ENCODE measurements at places on chromosomes 7 and 10.

DNA sequence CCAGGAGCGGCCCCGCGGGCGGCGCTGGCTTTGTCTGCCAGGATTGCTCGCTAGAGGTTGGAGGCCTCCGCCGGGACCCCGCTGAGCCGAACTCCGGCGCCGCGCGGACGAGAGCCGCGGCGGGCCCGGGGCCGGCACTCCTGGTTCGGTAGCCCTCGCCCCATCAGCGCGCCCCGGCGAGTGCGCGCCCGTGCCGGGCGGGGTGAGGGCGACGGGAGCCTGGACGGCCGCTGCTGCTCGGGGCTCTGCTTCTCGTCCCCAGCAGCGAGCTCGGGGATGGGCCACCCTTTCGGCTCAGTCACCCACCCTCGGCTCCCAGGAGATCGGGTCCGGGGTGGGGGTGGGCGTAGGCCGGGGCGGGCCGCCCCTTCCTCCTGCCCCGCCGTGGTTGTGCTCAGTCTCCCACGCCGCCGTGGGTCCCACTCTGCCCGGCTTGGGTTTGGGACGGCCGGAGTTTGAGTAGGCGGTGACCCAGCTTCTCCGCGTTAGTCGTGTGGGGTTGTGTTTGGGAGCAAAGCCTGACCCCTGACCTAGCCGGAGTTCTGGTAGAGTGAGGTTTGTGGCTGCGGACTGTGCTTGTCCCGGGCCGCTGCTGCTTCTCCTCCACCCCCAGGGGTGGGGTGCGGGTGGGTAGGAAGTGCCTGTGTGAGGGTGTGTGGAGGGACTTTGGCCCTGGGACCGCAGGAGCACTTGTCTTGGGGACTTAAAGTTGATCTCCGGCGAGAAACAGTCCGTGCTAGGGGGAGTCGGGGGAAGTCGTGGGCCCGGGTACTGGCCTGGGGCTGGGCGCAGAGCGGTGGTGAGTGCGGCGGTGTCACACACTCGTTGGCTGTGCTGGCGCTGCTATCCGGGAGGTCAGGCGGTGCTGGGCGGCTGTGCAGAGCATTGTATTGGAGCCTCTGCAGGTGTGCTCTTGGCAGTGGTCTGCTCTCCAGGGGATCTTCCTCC is 677 bp downstream of the TSPAN14 start:
- no peak for DNase-seq

DNA sequence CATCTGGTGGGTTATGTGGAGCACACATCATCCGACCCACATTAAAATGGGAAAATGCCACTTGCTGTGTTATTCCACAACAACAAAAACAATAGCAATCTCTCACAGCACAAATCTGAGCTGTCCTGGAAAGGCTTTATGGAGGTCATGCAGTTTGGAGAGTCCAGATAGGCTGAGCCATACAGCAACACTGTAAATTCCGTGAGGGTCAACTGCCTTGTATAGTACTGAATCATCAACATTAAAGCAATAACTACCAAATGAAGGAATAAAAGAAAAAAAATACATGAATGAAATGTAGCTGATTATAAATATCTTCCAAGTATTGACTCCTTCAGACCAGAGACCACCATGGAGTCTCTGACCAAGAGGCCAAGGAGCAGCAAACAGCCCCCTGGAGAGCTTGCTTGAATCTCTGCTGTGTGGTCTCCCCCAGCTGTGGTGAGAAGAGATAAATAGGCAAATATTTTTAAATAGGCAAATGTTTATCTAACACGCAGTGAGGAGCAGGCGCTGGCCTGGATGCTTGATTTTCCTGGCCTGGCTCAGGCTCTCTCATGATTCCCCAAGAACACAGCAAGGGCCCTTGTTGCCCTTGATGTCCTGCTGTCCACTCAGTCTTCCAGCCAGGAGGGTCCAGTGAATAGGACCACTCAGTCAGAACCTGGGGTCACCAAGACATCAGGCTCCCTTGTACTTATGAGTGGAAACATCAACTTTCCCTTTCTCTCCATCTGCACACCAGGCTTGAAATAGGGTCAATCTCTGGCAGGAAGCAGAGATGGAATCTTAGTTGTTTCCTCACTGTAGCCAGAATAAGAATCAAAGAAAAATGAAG is 1021.3 kb downstream of the XPNPEP1 start:
- DNase-seq: no peak

DNA sequence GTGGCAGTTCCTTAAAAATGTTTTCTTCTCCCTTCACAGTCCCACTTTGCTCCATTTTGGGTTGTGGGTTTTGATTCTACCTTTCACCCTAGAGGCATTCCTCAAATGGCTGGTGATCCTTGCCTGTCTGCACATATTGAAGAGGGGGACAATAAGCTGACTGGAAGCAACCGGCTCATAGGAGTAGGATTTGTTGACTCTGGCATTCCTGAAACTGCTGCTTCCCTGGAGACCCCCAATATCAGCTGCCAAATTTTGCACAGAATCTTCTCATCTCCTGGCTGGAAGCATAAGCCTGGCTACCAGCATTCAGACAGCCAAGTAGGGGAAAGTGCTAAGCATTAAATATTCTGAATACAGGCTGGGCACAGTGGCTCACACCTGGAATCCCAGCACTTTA is 53.7 kb downstream of the KIF5B start:
- DNase-seq: no peak

- DNase-seq: peak; percentile 55
These were observed 137.2 kb downstream of the ARID5B start for GRCh38 chr10:62038609-62039190.

GRCh38 chr7:91427051-91427450 is 162.8 kb downstream of the FZD1 start:
- no peak for DNase-seq

DNA sequence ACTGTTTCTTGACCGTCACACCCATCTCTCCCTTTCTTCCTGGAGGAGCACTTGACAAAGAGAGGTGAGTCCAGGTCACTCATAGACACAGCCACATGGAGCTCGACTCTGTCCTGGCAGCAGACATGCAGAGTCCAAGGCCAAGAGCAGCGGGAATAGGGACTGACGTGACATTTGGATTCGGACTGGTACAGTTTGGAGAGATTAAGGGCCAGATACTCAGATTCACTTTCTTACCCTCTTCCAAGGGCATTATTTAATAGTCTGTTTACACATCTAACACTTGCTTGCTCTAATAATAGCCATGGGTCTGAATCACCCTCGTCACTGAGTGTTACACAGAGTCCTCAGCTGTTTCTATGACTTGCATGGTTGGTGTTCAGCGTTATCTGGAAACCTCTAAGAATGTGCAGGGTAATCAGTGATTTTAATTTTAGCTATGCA is 39.2 kb upstream of the OTUD1 start:
- DNase-seq: no peak

DNA sequence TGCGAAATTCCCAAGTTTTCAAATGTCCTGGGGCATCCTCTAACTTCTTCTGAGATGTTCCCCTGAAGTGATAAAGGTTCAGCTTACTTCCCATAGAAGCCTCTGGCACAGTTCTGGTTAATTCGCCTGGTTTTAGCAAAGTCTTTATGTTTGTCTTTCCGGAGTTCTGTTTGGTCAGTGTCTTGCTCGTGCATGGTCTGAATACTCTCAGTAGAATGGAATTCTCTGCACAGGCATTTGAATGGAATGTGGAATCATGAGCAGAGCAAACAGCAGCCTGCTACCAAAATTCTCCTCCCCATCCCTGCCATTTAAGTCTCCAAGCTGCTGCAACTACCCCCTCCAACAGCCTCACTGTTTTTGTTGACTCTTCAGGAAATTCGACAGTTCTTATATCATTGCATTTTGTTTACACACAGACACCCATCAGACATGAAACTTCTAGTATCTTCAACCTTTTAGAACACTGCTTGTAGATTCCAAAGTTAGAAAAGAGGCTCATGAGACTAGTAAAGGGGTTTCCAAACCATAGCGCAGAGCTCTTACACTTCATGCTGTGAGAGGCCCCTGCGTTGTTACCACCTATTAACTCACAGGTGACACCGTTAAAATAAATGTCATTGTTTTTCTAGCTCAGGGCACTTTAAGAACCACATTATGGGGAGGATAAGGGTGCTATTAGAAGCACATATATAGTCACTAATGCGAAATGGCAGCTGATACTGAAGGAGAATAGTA is 129.7 kb downstream of the PLCE1 start:
- DNase-seq: no peak

DNA sequence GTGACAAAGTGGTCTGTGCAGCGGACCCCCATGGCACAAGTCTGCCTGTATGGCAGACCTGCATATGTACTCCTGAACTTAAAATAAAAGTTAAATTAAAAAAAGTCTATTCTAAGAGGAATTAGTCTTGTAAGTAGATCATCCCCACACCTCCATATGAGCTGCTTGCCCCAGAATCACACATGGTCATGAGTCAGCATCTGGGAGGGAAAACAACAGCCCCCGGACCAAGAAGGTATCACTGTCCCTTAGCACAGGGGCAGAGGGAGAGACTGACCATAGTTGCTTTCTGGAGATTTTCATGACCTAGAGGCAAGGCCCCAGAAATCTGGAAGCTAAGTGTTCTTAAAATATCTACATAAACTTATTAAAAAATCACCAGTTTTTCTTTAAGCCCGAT is 86.6 kb upstream of the PDK4 start:
- no peak for DNase-seq

DNA sequence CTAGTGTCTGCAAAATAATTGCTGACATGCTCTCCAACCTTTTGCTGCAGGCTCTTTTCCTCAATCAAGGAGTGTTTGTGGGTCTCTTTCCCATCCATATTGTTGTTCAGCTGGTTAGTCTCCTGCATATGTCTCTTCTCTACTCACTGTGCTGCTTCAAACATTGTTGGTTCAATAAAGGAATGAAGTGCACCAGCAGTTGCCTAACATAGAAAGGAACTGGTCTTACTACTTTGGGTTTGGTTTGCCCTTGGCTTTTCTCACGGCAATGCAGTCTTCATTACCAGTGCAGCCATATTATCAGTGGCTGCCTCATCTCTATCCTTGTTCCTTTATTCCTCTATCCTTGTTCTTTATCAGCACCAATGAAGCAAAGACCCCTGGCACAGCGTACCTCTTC is 169.7 kb upstream of the TPK1 start:
- DNase-seq: no peak

- no peak for DNase-seq
These were observed 10.5 kb upstream of the UNC5B start for GRCh38 chr10:71201849-71202248.

DNA sequence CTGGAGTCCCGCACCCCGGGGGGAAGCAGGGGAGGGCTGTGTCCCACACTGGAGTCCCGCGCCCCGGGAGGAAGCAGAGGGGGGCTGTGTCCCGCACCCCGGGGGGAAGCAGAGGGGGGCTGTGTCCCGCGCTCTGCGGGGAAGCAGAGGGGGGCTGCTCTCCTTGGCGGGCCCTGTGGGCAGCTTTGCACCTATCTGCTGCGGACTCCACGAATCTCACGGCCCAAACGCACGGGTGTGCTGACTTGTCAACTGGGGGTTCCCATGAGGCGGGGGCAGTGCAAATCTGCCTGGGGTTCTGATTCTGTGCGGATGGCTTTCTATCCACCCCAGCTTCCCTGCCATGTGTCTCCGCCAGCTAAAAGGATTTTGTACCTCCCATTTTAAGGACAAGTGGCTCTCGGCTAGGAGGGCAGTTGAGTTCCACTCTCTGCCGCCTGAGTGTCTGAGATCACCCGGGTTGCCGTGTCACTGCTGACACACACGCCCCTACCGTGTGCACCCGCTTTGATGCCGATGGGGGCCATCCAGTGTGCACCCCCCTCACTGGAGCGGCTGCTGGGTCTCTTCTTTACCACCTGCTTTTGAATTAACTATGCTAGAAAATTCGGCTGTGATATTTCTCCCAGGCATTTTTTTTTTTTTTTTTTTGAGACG is 20.5 kb downstream of the GPER1 start:
- no peak for DNase-seq

DNA sequence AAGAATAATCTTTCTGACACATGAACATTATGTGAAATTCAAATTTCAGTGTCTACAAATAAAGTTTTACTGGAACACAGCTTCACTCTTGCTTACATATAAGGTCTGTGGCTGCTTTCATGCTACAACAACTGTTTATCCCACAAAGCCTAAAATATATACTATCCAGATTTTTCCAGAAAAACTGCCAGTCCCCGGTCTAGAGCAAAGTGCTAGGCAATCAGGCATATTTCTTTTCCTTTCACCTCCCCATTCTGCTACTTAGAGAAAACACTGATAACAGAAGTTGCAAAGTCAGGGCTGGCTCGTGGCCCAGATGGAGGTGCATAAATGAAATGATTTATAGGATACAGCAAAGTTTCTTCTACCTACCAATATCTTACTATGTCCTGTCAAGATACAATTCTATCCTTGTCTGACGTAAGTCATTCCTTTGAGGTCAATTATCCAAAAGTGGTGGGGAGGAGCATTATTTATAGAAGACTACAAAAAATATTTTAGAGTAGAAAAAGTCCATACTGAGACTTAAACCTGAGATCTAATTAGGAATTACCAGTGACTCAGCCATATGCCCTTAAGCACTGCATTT is 384.1 kb downstream of the NXPH1 start:
- DNase-seq: no peak

DNA sequence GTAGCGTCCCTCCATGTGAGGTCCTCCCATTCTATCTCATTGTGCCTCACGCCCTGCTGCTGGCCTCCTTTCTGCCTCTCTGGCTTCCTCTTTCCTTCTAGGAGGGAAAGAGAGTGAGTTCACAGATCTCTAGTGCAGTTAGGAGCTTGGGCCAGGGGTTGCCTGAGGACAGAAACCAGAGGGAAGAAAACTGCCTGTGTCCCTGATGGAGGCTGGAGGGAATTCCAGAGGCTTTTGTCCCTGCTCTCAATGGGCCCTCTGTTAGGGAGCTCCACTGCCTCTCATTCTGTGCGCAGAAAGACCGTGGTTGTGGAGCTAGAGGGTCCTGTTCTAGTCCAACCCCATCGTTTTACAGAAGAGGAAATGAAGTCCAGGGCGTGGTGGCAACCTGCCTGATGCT is 4.6 kb downstream of the MARVELD1 start:
- DNase-seq: no peak

GRCh38 chr10:12605580-12606405 is 256.4 kb downstream of the CAMK1D start:
- peak; percentile 25 for DNase-seq

GRCh38 chr7:81926154-81926553 is 156.3 kb upstream of the HGF start:
- DNase-seq: no peak

DNA sequence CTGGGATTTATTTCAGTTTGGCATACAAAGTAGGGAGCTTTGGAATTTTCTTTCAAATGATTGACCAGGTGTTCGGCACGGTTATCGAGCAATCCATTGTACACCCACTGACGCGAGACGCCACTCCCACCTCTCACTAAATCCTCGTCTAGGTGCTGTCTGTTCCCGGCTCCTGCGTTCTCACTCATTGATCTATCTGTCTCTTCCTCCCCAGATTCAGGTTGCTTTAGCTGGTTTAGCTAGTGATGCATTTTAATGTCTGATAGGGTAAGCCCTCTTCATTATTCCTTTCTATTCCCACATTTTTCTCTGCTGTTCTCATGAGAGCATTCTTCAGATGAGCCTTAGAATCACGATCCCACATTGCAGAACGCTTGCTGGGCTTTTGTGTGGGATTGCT is 91.7 kb downstream of the ELFN1 start:
- no peak for DNase-seq

DNA sequence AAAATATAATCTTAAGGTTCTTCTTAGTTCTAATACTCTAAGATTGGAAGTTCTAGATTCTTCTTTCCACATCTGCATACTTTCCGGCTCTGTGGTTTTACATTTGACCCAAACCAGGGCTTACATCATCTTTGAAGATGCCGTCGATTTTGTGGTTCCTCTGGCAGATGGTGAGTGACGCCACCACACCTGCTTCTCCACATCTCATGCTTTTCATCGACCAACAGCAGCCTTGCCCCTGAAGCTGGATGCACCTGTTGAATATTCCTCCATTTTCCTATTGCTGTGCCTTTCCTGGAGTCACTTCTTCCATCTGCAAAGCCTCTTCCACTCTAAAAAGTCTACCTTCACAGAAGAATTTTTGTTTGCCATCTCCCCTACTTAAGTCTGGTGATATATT is 121.3 kb downstream of the PRKCQ start:
- no peak for DNase-seq
